ENCODE measurements at places on chromosomes 11 and 22. TPM values are rescaled to one million over a fixed set of nuclear protein-coding genes. Genes with fewer than 3 reads are reported as not detected.

Gene PC
- total RNA-seq, result 5.5 TPM

Gene INS
- not detected for total RNA-seq

Gene KDM4D
- 0.73 TPM for total RNA-seq

Gene MUC2
- 0.43 TPM for total RNA-seq

GRCh38 chr11:65525546-65526480 lies 930 bp downstream of the SCYL1 start:
- DNase-seq, result peak; percentile 19

Gene MYOD1
- not detected for total RNA-seq

DNA sequence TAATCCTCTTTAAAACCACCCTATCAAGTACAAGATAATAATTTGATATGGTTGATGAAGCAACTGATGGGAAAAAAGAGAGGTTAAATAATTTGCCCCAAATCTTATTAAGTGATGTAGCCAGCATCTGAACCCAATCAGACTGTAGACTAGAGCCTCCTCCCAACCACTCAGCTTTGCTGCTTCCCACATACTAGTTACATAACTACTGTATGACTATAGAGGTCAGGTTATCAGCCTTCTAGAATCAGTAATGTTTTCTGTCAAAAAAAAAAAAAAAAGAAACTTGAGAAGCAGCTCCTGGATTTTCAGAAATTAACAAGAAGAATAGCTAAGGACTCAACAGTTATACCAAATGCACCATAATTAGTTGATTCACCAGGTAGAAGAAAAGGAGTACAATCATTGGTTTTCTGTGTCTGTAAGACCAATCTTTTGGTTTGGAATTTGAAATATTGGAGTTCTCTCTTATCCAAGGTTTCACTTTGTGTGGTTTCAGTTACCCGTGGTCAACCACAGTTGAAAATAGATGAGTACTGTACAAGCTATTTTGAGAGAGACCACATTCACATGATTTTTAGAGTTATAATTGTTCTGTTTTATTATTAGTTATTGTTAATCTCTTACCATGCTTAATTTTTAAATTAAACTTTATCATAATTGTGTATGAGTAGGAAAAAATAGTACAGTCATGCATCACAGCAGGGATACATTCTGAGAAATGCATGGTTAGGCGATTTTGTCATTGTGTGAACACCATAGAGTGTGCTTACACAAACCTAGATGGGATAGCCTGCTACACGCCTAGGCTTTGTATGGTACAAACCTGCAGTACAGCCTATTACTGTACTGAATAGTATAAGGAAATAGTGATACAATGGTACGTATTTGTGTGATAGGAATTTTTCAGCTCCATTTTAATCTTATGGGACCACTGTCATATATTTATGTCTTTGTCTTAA lies 72.2 kb downstream of the PDHX start:
- DNase-seq, result no peak

DNA sequence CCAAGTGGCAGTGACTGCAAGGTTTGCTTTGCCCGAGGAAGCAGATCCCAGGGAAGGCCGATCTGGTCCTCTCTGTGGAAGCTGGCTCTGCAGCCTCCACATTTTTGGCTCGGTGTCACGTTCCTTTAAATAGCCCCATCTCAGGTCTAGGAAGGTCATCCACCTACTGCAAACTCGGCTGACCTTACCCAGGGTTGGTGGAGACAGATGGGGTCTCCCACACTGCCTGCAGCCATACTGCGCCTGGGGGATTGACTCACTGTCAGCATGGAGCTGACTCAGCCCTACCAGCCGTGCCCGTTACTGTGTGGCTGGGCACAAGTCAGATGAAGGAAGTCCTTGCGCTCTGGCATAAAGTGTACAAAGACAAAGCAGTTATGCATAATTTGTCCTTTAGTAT lies 16.9 kb downstream of the CDPF1 start:
- peak; percentile 64 for DNase-seq

GRCh38 chr11:68181719-68182451 lies 31.2 kb downstream of the KMT5B start:
- no peak for DNase-seq

DNA sequence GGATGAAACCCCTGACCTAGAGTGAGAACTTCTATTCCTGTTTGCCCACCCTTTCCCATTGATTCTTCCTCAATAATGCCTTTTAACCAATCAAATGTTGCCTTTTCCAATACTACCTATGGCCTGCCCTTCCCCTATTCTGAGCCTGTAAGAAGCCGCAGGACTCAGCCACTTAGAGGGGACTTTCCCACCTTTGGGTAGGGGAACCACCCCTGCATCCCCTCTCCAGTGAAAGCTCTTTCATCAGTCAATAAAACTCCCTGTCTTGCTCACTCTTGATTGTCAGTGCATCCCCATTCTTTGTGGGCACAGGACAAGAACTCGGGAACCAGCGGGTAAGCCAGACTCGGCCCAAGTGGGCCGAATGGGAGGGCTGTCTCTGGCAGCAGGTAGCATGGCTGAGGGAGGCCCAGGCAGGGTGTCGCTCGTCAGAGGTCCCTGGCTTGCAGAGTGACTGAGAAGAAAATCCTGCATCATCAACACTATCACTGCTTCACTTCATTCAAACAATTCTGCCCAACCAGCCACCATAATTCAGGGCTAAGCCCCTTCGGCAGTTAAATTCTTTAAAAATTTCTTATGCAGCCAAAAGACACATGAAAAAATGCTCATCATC lies 30.4 kb downstream of the LDHAL6A start:
- DNase-seq, result no peak

DNA sequence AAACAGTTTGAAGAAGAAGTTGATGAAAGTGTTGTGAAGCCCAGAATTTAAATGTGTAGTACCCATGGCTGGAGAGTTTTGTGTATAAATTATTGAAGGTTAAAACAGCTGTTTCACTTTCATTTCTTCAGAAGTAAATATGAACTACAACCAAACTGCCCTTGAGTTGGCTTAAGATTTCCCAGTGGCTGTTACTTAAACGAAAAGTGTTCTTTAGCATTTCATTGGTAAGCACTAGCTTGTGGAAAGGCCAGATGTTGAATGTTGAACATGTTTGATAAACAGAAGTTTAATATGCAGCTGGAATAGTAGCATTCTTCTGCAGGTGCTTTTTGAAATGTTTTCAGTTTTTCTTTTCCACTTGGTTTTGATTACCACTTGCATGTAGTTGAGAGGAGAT lies 83.2 kb upstream of the TNRC6B start:
- peak; percentile 48 for DNase-seq

GRCh38 chr11:122265981-122266380 lies 150.0 kb upstream of the BLID start:
- no peak for DNase-seq

DNA sequence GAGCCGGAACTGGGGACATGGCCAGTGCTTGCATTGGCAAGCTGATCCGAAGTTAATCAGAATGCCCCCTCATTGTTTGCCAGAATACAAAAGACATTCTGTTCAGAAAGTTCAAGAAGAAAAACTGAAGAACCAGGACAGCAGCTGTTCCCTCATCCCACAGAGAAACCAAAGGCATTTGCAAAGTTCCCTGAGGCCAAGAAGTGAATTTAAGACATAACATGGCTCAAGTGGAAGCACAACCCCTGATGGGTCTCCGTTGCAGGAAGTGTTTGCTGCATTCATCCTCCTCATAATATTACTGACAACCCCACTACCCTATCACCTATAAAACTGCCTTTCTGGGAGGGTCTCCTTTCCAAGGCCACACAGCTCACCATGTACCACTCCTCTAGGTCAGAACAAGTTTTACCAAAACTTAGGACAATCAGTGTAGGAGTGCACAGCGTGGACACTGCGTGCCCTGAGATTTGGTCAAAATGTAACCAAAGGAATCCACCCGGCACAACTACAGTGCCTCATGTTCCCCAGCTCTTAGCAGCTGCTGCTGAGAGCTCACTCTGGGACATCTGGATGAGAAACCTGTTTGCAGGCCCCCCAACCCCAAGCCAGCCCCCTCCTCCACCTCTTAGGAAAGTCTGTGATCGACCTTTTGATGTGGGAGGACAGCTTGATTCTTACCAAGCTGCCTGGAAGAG lies 101.6 kb upstream of the AKIP1 start:
- no peak for DNase-seq

DNA sequence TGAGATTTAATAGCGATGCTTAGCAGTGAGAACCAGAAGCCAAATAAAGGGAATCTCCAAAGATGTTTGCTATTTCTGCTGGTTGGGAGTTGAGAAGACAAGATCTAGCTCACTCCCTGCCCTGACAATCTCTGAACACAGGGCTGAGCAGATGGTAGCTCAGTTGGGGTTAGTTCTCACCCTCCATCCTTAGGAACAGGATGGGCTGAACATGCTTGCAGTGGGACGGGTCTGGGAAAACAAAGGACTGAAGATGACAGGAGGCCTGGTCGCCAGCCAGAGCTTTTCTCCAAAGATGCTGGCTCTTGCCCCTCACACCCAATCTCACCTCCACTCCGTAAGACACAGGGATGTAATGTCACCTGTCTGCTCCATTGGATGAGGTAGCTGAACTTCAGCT lies 72.7 kb downstream of the SC5D start:
- no peak for DNase-seq

Gene PRRG4
- 8.4 TPM for total RNA-seq
